ENCODE measurements at places on chromosomes 12 and 14. TPM values are rescaled to one million over a fixed set of nuclear protein-coding genes. Genes with fewer than 3 reads are reported as not detected.

- no peak for DNase-seq
Observed at GRCh38 chr14:77601846-77602619, 14.4 kb downstream of the SPTLC2 start.

DNA sequence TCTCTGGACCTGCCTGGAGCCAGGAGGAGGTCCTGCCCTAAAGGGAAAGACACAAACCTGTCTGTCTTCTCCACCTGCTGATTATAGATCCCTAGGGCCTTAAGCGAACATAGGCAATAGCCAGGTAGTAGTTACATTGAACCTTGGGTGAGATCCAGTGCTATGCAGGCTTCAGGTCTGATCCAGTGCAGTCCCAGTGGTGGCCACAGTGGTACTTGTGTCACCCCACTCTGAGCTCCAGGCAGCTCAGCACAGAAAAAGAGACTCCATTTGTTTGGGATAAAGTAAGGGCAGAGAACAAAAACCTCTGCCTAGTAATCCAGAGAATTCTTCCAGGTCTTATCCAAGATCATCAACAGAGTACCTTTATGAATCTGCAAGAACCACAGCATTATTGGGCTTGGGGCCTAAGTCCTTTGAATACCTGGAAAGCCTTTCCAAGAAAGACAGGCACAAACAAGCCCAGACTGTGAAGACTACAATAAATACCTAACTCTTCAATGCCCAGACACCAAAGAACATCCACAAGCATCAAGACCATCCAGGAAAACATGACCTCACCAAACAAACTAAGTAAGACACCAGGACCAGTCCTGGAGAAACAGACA is 60.4 kb upstream of the KTN1 start:
- DNase-seq, result no peak

- no peak for DNase-seq
Observed at GRCh38 chr14:37289688-37290087, 92.0 kb downstream of the MIPOL1 start.

MLXIP gene
- 48.0 TPM for total RNA-seq

GRCh38 chr12:57521525-57522010 is 1.1 kb upstream of the MBD6 start:
- peak; percentile 80 for DNase-seq

HCFC2 gene
- total RNA-seq, result 8.6 TPM

DNA sequence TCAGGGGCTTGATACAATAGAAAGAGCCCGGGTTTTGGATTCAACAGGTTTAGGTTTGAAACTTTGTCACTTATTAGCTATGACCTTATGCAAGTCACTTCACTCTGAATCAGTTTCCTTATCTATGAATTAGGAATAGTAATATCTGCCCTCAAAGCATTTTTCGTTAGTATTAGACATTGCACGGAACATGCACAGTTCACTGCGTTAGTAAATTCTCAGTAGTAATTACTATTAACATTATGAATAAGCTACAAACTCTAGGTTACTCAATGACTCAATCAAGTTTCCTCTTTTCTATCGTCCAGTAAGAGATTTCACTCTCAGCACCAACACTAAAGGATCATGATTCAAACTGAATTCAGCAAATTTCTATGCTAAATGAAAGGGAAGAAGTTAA is 150.3 kb downstream of the CEP83 start:
- no peak for DNase-seq

DNA sequence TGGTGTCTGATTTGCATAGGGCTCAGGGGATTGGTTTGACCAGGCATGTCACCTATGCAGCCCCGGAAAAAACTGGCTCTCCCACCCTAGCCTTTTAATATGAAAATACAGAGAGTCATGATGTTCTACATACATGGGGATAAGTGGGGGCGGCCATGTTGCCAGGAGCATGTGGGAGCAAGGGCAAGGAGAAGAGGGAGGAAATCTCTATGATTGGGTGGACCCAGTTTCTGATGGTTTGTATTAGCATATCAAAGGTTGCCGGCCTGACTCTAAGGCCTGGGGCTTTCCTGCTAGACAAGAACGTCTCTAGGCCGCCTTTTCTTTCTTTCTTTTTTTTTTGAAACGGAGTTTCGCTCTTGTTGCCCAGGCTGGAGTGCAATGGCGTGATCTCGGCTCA is 123.4 kb upstream of the CPSF6 start:
- DNase-seq, result no peak

DNA sequence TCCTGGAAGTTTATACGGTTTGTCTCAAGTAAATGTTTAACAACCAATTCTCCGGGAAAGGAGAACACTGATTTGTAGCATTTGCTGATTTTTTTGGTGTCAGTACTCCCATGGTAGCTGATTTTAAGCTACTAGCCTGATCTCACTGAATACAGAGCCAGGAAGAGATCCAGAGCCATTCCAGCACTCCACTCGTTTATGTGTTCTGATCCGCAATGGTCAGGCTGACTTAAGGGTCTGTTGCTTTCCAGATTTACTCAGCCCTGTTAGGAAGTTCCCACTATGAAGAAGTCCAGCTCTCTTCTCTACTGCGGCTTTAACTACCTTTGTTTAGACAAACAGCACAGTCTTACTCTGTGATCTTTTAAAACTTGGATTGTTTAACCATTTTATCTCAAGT is 38.0 kb upstream of the NID2 start:
- DNase-seq, result no peak

HNF1A gene
- total RNA-seq, result not detected

ADAMTS20 gene
- not detected for total RNA-seq

GRCh38 chr14:77980475-77981321 is 180.8 kb downstream of the ADCK1 start:
- no peak for DNase-seq

DNA sequence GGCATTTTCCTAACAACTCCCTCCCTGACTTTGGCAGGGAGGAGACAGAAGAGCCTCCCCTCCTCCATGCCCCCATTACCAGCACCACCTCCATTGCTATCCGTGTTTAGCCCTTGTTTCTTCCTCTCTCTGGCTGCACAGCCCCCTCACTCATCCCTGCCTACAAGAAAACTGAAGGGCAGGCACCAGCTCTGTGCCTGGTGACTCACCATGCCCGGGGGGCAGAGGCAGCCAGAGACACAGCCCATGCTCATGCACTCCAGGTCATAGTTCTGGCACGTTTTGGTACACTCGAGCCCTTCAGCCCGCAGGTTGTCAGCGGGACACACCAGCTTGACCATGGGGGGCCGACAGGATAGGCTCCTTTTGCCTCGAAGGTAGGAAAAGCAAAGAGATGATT is 80.4 kb downstream of the VWF start:
- DNase-seq, result no peak

DNA sequence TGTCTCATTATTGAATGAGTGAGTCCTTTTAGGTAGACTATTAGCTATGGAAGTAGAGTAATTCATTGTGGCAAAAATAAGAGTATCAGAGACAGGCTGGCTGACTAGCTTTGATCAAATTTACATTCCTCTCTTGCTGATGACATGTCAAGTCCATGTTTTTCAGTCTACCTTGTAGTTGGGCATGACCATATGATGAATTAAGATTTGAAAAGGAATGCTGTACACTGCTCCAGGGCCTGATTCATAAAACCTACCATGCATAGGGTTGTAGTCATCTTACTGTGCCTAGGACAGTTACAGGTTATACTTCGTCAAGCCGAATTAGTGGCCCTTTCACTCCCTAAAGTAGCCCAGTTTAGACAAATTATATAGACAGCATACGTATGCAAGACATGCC is 545.7 kb upstream of the MIS18BP1 start:
- DNase-seq, result no peak

TCL1B gene
- not detected for total RNA-seq

- DNase-seq, result no peak
Observed at GRCh38 chr12:125324861-125325490, 259.7 kb downstream of the AACS start.

SLC24A4 gene
- total RNA-seq, result not detected

- DNase-seq, result peak; percentile 82
Observed at GRCh38 chr14:55097881-55098560, 31.0 kb upstream of the LGALS3 start.

DNA sequence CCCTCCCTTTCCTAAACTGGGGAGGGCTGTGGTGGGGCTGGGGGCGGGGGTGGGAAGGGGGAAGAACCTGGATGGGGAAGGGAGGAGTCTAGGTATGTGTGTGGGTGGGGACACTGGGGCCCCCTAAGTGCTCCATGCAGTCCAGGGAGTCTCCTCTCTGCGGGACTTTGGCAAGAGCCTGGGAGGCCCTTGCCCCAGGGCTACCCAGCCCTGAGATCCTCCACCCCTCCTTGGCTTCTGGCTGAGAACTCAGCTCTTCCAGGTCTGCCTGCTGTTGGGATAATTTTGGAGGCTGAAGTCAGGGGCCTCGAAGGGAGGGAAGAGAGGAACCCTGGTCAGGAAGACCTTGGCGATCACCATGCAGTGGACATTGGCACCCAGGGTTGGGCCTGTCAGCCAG is 2.2 kb upstream of the DLK1 start:
- no peak for DNase-seq

DNA sequence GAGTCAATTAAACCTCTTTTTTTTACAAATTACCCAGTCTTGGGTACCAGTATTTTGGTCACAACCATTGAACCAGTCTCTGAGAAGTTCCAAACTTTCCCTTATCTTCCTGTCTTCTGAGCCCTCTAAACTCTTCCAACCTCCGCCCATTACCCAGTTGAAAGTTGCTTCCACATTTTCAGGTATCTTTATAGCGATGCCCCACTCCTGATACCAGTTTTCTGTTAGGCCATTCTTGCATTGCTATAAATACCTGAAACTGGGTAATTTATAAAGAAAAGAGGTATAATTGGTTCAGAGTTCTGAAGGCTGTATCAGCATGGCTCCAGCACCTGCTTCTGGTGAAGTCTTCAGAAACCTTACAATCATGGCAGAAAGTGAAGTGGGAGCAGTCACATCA is 31.7 kb downstream of the TTC5 start:
- DNase-seq, result no peak

DNA sequence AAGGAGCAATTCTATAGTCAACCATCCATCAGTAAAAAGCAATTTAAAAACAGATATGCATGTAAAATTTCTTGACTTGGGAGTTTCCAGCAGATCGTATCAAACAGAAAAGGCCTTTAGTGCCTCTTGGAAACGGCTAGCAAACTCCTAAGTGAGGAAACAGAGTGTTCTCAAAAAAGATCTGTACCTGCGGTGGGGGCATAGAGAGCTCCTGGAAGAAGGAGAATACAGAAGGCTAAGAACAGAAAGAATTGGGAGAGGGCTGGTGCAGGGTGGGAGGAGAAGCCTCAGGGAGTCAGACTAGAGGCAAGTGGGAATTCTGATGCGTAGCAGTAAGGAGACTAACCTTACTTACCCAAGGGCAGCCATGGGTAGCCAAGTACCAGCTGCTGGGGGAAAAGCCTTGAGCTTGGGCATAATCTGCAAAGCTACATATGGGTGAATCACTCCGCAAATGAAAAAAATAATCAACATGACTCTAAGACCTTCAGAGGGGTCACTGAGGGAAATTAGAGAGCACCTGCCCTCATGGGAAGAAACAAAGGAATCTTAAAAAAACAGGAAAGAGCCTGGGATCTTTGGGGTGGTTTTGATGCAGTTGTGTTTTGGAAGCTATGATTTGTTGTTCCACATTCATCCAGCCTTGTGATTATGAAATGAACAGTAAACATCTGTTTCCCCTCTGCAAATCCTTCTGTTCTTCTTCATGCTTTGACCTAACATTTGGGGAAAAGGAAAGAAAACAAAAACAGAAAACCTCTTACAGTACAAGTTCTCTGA is 10.4 kb downstream of the RHOJ start:
- no peak for DNase-seq

ZDHHC22 gene
- not detected for total RNA-seq

DNA sequence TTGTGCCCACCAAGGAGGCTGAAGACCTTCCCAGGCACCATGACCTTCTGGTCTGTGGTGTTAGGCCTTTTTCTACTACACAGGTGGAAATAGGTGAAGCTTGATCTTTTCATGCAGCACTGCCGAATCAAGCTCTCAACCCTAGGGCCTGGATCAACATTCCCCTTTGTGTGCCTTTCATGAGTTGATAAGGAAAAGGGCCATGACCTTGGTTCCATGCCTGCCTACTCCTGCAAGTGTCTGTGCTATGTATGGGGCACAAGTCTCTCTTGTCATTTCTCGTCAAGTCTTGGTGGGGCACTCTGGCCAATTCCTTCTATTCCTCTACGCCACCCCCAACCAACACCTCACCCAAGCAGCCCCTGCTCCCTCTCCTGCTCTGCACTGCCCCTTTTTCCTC is 154.5 kb downstream of the SLC8A3 start:
- no peak for DNase-seq

KIF26A gene
- 0.26 TPM for total RNA-seq

- DNase-seq, result no peak
Observed at GRCh38 chr12:78531831-78532458, 332.6 kb upstream of the SYT1 start.

WDR20 gene
- total RNA-seq, result 31.0 TPM
